ENCODE measurements at places on chromosomes 2 and 18.

DNA sequence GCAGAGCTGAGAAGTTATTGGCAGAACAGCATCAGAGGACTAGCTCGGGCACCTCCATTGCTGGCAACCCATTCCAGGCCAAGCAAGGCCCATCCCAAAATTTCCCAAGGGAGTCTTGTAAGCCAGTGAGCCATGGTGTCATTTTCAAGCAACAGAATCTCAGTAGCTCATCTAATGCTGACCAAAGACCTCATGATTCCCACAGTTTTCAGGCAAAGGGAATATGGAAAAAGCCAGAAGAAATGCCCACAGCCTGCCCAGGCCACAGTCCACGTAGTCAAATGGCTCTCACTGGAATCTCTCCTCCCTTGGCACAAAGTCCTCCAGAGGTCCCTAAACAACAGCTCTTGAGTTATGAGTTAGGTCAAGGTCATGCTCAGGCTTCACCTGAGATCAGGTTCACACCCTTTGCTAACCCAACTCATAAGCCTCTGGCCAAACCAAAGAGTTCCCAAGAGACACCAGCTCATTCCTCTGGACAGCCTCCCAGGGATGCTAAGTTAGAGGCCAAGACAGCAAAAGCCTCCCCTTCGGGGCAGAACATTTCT, 2.6 kb downstream of the SMARCAL1 start:
- DNase-seq = no peak

DNA sequence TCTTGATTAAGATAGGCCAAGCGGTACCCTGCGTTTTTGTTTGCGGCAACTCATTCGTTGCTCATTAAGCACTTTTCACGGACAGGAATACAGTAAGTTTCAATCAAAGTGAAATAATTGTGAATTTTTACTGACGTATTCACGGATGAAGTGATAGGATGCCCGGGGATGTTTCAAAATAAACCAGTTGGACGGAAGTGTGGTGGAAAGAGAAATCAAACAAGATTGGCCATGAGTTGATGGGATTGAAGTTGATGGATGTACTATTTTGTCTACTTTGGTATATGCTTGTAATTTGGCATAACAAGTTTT, 481 bp downstream of the TMEM177 start:
- no peak for DNase-seq

- no peak for DNase-seq
Observed at GRCh38 chr2:27255187-27255586, 7.7 kb downstream of the SLC30A3 start.

GRCh38 chr2:151649966-151650365, 84.3 kb downstream of the NEB start:
- no peak for DNase-seq

GRCh38 chr2:233497692-233498091, 68.9 kb downstream of the USP40 start:
- DNase-seq = no peak

DNA sequence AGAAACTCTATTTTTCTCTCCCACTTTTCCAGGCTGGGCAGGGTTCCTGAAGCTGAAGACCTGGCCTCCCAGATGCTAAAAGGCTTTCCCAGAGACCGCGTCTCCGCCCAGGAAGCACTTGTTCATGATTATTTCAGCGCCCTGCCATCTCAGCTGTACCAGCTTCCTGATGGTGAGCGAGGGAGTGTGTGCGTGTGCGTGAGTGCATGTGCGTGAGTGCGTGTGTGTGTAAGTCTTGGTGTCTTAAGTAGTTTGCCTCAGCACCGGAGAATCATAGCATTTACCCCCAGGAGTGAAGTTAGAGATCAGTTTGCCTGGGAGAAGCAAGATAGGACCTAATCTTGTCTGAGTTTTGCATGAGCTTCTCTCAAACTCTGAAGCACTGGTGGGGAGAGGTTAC, 73.7 kb downstream of the CDK15 start:
- no peak for DNase-seq

GRCh38 chr18:56980151-56980550, 166.7 kb upstream of the BOD1L2 start:
- no peak for DNase-seq
